ENCODE measurements at places on chromosomes 2 and 18.

DNA sequence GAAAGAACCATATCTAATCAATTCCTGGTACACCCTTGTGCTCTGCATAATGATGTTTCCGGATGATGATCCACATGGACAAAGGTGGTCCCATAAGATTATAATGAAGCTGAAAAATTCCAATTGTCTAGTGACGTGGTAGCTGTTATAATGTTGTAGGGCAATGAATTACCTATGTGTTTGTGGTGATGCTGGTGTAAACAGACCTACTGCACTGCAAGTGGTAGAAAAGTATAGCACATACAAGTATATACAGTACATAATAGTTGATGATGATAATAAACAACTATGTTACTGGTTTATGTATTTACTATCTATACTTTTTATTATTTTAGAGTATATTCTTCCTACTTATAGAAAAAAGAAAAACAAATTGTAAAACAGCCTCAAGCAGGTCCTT is 8.4 kb downstream of the DGKD start:
- no peak for DNase-seq

- no peak for DNase-seq
Observed at GRCh38 chr2:28312307-28313219, 80.1 kb upstream of the FOSL2 start.

DNA sequence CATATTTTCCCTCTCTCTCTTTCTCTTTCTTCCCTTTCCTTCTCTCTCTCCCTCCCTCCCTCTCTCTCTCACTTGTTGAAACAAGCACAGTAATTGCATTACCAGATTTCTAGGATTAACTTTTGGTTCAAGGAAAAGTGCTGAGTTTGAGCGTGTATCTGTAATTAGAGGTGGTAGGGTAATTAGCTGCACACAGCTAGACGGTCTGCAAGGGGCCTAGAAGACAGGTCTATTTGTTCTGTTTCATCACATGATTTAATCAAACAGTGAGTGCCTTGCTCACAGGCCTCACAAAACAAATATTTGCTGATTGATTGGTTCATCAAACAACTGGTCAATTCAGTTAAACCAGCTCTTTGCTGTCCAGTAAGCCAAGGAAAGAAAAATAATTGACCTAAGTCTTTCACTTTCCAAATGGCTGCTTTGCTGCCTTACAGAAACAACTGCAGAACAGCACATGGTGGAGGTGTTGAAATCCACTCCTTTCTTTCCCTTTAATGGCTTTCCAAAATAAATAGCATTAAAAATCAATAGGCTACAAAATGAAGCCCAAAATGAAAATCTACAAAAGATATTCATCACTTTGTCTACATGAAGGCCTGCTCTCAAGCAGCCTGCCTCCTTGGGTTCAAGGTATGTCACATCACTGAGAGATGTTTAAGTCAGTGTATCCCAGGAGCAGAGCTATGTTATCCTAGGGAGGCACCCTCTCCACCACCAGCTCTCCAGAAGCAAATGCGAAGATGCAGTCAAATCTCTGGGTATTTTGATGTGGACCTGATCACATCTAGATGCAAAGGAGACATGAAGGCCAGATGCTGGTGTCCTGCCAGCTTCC is 264.4 kb upstream of the SIX2 start:
- no peak for DNase-seq

- no peak for DNase-seq
Observed at GRCh38 chr18:35707247-35707646, 125.7 kb downstream of the GALNT1 start.

DNA sequence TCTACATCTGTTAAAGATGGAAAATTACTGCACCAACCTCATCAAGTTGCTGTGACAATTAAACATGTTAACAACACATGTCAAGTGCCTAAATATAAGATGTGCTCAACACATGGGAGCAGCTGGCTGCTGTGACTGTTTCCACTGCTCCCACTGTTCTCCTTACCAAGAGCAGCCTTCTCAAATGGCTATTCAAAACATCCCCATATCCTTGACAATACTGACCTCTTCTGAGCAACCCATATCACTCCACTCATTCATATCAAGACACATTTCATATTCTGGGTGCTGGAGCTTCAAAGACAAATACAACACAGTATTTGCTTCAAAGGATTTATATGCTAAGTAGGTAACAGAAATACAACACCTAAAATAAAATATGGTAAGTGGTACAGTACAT is 60.3 kb downstream of the PIAS2 start:
- no peak for DNase-seq

GRCh38 chr18:79604913-79605880 is 74.4 kb upstream of the CTDP1 start:
- DNase-seq, result no peak

DNA sequence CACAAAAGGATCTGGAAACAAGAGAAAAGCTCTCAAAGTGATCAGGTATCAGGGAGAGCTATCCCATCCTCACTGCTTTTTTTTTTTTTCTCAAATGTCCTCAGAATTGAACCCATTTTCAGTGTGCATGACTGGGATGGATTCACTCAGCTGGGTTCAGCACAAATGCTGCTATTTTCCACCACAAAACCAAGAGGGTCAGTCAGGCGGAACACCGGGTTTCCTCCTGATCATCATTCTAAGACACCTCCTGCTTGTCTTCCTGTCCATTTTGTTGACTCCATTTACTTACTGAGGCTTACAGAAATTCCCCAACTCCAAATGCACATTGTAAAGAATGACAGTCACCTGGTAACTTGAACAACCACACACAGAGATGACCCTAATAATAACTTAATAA is 39.9 kb downstream of the CYRIA start:
- DNase-seq, result no peak

- no peak for DNase-seq
Observed at GRCh38 chr2:84839851-84840250, 41.0 kb downstream of the TRABD2A start.

GRCh38 chr2:149857344-149857743 is 269.8 kb upstream of the MMADHC start:
- DNase-seq, result peak; percentile 23

DNA sequence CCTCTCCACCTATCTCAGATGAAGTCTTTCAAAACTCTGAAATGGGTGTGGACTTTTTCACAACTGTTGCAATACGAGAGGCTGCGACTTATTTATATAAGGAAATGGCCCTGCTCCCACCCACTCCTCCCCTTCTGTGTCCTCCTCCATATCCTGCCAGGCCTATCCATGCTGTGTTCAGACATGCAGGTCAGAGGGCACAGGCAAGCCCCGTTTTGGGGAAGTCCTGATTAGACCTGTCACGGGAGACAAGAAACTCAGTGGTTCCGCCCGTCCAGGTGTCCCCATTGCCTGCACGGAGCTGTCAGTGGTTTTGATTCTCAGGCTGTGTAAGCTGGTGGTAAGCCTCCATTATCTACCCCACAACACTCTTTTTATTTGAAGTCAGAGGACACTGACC is 99.6 kb upstream of the MGAT5 start:
- DNase-seq, result no peak

DNA sequence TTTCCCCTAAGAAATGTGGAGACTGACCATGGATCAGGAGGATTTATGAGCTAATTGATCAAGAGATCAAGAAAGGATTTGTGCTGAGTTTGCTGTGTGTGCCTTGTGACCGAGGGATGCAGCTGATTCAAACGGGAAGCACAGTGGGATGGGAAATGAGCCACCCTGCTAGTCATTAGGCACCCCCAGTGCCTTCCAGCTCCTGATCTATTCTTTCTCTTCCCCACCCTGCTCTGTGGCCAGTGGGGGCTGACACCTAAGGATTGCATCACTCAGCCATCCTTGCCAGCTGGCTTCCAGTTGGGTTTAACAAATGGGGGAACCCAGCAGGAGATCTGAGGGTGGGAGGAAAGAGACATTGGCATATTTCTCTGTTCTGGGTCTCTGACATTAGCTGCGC is 132.2 kb upstream of the CXCR4 start:
- DNase-seq, result no peak

GRCh38 chr2:222972420-222972819 is 79.6 kb upstream of the KCNE4 start:
- DNase-seq, result no peak

DNA sequence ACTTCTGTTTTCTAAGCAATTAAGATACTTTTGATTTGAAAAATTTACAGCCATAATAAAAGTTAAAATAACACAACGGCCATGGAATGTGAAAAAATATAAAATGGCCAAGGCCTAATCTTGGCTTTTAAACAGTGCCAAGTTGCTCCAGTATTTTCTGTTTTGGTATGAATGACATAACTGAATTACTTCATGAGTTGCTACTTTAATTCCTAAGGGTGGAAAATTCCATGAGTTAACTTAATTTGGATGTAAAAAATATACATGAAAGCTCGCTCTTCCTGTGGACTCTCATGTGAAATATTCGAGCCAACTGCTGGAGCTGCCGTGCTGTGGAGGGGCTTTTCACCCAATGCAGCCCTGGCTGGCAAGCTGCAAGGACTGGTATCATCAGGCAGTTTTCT is 286.0 kb upstream of the CCDC68 start:
- DNase-seq, result peak; percentile 66

GRCh38 chr2:47323009-47323821 is 79.7 kb upstream of the MSH2 start:
- DNase-seq, result peak; percentile 74

DNA sequence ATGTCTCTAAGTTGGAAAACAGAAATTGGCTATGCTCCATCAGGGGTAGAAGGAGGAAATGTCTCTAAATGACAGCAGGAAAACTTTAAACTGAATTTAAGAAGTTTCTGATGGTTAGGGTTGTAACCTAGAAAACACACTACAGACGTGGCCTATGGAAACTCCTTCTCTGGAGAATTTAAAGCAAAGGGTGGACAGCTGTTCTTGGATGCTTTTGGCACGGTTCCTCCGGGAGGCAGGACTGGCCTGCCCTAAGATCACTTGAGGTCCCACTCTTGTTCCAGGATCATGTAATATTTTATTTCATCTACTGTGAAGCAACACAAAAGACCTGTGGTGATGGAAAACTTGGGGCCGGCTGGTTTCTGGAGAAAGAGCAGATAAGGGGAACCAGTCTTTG is 77.0 kb downstream of the NRP2 start:
- no peak for DNase-seq

DNA sequence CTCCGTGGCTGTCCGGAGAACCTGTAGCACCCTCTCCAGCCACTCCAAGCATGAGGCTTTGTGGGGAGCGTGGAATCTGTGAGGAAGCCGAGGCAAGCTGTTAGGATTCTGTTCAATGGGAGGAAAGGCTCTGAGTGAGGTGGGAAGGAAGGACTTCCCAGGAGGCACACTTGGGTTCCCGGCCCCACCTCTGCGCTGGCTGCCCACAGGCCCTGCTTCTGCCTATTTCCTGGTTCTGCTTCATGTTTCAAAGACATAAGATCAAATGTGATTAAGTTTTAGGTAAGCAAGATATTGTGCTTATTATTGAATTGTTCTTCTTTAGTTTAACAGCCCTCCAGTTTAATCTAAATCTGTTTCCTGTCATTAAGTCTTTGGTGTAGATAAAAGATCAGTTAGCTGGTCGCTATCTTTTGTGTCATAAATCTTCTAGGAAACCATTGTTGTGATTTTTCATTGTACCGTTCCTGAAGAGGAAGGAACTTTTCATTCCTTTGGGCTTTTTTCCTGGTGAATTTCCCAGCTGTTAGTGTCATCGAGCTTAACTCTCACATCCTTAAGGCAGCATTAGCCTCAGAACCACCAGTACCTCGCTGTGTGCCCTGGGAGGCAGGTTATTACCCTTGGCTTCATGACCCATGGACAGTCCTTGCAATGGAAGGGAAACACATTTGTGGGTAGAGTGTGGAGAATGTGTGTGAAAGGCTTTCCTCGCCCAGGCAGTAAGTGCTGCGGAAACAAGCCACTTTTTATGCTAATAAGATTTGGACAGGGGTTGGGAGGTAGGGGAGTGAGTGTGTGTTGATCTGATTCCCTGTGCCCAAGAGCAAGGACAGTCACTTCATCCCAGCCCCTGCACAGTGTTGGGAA is 61.9 kb upstream of the ALPP start:
- DNase-seq, result no peak

DNA sequence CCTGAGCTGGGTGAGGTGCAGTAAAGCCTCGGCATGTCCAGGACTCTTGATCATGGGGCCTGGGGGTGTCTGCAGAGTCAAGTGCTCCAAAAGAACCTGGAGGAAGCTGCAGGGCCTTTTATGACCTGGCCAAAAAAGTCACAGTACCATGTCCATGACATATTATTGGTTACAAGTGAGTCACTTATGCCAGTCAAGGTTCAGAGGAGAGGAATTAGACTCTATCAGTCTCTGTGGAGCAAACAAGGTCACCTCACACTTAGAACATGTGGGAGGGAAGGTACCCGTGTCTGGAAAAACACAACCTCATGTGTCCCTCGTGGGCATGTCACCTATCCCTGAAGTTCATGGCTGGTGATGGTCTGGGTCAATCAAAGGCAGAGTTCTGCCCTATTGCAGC is 465.7 kb downstream of the FBXO15 start:
- DNase-seq, result no peak

- no peak for DNase-seq
Observed at GRCh38 chr18:63022429-63023022, 297.0 kb downstream of the BCL2 start.

DNA sequence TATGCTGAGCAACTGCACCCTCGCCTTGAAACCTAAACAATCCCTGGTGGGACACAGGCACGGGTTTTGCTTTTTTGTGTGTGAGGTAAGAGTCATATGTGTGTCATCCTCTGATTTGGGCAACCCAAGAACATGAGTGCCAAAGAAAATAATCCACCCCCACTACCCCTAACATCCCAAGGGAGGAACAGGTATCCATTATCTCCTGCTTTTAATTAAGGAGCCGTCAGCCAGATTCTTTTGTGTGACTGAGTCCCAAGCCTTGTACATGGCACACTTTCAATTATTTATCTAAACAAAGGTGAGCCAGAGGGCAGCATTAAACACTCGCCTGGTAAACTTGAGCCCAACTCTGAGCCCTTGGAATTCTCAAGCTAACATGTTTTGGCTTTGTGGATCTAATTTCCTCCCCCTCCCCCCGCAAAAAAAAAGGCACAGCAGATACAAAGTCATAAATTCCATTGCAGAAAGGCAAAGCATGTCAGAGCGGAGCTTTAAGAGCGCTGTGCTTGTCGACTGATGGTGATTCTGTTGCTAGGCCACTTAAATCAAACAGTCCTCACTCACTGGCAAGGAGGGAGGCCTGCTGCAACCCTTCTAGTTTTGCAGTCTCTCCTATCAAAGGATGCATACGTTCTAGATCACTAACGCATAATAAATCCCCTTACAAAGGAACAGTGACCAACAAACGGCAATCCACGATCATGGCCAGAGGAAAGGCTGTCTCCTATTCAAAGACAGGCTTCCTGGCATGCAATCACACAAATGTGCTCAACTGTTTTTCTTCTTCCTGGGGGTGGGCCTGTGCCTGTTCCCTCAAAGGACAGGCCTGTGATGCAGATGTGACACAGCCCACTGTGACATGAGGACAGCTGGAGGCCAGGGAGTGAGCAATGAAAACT is 143.5 kb upstream of the LMAN1 start:
- peak; percentile 94 for DNase-seq

- peak; percentile 46 for DNase-seq
Observed at GRCh38 chr2:171723716-171724683, 36.7 kb downstream of the DYNC1I2 start.

DNA sequence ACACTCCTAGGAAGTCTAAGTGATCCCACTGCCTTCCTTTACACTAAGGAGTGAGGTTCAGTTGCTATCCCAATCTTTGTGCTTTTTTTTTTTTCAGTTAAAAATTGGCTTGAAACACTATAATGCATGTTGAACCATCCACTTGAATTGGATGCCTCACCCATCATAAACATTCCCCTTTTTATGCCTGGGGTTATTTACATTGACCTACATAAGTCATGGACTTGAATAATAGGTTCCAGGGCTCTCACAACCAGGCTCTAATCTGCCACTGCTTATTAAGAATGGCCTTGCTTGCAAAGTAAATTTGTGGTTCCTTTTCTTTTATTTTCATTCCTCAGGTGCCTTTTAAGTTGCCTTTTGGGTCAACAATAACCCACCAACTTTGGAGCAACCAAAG is 236.1 kb upstream of the MEIS1 start:
- DNase-seq, result no peak
